IMR-90 (cell line): ENCODE measurements at places on chromosomes 3 and 15. TPM values are rescaled to one million over a fixed set of nuclear protein-coding genes. Genes with fewer than 3 reads are reported as not detected.

The CADPS gene
- total RNA-seq: not detected in 2 replicates

The EXD1 gene
- not detected in 2 replicates for total RNA-seq

The ACTRT3 gene
- total RNA-seq: 2.5 TPM in 2 replicates

The EFCAB12 gene
- under 0.01 TPM in 2 replicates for total RNA-seq

The TTLL13 gene
- total RNA-seq: not detected in 2 replicates
